NCI-H2081 (cell line): ENCODE measurements at places on chromosomes 13 and 19.

- no peak for DNase-seq
These were observed 102.0 kb downstream of the SLITRK1 start for GRCh38 chr13:83780227-83780626.

DNA sequence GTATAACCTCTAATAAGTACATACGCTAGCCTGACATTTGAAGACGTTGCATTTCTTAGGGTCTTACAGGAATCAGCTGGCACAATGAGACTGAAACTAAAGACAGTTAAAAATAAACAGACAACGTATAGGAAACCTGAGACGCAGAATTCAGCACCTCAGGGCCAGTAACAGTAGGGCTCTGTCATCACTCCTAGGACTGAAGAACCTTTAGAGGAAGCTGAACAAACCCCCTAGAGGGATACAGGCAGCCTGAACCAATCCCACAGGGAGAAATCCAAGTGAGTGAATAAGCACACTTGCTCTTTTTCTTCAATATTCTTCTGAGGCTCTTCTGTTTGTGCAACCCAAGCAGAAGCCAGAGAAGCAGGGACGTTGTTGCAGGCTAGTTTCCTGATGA lies 53.9 kb upstream of the KLHL1 start:
- DNase-seq, result no peak

- DNase-seq, result no peak
These were observed 12.2 kb downstream of the THSD1 start for GRCh38 chr13:52393572-52394357.

- DNase-seq, result no peak
These were observed 7.9 kb upstream of the LGALS14 start for GRCh38 chr19:39696387-39696786.

DNA sequence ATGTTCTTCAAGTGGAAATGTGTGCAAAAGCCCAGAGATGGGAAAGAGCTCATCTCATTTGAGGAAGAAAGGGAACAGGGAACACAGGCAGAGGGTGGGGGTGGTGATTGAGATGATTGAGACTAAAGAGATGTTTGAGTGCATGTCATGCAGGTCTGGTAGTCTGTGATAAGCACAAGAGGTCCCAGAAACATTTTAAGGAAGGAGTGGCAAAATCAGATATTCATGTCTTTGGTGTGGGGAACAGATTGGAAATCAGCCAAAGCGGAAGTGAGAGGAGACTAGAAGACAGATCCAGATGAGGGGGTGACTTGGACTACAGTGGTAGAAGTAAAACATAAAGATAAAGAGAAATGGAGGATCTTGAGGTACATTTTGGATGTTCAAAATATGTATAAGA lies 39.4 kb upstream of the DACH1 start:
- DNase-seq, result no peak

GRCh38 chr19:52536448-52536800 lies 9.0 kb downstream of the ZNF808 start:
- no peak for DNase-seq

- no peak for DNase-seq
These were observed 133.4 kb downstream of the FOXO1 start for GRCh38 chr13:40533072-40533471.

- DNase-seq, result no peak
These were observed 1.0 kb downstream of the FBL start for GRCh38 chr19:39845172-39845571.

- DNase-seq, result no peak
These were observed 39.6 kb downstream of the HSPH1 start for GRCh38 chr13:31122143-31122542.

DNA sequence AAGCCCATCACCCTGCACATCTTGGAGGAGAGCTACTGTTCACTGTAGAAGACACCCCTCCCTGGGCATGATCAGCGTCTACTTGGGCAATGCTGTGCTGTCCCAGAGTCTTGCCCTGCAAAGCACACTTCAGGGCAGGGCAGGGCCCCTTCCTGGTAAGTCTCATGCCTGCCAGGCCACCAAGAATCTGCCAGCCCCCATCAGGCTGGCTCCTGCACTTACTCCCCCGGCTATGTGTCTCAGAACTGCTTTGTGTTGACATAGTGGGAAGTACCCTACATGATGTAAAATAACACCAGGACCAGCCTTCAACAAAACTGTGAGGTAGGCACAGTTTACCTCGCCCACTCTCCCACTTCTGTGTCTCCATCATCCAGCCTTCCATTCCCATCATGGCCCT lies 27.8 kb upstream of the ATP12A start:
- DNase-seq, result no peak

- no peak for DNase-seq
These were observed 887.3 kb downstream of the DIAPH3 start for GRCh38 chr13:59276436-59276835.

DNA sequence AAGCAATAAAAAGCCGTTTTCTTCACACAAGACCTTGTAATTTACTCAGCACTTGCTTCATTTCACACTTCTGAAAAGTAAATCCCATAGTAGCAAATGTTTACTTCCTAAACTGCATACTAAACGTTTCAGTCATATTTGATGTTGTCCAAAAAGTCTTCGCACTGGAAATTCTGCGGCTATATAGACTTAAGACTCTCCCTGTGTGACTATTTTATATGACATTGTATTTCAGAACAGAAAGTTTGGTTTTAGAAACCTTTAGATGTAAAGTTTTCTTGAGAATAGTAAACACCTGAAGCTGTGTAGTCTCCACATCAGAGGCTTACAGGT lies 29.6 kb downstream of the ZAR1L start:
- no peak for DNase-seq

- DNase-seq, result no peak
These were observed 297.2 kb downstream of the DCT start for GRCh38 chr13:94182185-94182761.

DNA sequence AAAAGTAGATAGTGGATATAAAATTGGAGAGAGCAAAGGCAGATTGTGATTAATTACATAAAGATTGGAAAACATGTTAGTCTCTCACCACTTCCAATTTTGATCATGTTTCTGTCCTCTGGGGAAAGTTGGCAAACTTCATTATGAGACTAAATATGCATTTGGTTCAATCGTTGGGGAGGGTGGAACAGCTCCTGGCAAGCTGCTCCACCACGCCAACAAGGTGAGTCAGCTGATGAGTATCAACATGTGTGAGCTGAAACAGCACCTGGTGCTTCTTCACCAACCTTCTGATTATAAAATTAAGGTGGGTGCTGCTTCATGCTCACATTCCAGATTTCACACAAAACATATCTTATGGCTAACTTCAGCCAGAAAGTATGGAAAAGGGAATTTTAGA lies 1784.6 kb downstream of the SLITRK5 start:
- no peak for DNase-seq

DNA sequence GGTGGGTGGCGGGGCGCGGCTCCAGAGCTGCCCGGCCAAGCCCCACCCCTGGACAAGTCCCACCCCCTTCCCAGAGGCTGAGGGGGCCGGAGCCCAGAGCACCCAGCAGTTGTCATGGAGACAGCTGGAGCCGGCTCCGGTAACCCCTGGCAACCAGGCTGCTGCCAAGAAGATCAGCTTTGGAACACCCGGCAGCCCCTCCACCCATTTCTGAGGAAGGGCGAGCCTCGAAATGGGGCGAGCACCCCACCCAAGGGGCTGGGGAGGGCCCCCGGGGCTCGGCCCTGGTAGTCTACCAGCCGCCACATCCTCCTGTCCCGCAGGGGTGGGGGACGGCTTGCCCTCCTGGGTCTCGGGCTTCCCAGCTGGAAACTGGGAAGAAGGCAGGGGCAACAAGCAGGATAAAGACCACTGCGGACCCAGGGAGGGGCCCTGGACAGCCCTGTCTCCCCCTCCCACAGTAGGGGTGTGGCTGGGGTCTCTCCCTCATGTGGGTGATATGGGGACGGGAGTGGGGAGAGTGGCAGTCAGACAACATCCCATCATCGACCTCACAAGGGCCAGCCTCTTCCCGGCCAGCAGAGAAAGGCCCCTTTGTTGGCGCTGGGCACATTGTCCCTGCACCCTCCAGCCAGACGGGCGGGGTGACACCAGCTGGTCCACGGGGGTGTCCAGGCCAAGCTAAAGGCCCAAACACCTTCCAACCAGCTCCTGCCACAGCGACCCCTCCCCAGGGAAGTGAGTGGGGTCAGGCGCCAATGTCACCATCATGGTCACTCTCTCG lies 1.5 kb downstream of the CERS1 start:
- DNase-seq, result peak; percentile 54

DNA sequence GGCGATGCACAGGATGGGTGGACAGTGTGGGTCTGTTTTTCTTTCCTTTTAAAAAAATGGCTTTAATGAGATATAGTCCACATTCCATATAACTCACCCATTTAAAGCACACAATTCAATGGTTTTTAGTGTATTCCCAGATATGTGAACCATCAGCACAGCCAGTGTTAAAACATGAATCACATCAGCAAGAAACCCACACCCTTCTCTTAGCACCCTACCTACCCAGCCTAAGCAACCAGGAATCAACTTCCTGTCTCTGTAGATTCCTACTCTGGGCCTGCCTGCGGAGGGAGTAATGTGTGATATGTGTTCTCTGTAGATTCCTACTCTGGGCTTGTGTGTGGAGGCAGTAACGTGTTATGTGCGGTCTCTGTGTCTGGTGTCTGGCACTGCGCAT lies 11.9 kb downstream of the TMEM255B start:
- no peak for DNase-seq

DNA sequence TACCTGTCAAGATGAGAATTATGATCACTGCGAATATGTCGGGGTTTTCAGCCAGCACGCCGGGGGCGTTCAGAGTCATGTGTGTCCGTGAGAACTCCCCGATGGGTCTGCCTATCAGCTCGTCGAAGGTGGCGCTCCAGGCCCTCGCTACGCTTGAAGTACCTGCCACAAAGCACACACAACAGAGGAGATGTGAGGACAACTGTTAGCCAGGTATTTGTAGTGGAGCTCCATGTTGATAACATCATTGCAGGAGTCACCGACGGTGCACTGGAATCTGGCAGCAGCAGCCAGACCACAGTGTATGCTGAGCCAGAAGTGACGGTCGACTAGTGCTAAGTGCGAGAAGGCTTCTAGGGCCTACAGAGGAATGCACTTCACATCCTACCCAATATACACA lies 62.7 kb downstream of the SLC7A1 start:
- no peak for DNase-seq

- DNase-seq, result no peak
These were observed 3.5 kb downstream of the KCNN4 start for GRCh38 chr19:43777163-43777695.

GRCh38 chr13:46622630-46623256 lies 69.8 kb downstream of the LRCH1 start:
- peak; percentile 66 for DNase-seq

DNA sequence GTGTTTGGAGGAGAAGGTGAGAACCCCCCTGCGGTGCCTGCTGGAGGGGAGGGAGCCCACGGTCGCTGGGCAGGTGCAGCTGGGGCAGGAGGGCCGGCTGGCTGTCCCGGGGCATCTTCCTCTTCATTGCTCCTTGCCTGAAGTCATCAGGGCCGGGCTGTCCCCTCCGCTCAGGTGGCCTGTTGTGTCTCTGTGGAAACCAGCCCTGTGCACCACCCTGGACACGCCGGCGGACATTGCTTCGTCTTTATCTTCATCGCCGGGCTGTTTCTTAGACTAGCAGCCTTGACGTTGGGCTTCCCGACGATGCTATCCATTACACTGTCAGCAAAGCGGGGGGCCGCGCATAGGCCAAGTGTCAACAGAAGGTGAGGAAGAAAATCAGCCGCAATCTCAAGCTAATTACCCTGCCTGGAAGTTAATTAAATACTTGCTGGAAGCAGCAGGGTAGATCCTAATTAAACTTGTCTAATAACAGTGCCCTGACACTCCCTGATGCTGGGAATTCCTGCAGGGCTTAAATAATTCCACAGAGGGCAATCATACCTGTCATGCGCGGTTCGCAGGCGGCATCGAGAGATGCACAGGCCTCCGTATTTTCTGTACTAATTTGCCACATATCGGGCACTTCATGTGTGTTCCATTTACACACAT lies 111.4 kb upstream of the SOX1 start:
- no peak for DNase-seq

DNA sequence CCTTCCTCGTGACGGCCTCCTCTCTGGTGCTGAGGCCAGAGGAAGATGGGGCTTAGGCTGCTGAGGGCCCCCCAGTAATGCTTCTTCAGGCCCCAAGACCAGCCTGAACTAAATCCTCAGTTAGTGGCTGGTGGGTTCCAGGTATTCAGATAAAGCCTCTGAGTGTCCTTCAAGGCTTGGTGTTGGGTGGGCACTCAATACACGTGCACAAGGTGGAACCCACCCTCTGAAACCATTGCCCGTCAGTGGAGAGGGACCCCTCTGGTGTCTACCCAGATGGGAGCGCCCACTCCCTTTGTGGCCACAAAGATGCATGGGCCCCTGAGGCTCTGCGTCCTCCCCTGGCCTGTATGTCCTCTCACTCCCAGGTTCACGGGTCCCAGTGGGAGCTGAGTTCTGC lies 79.0 kb downstream of the IER2 start:
- DNase-seq, result no peak

DNA sequence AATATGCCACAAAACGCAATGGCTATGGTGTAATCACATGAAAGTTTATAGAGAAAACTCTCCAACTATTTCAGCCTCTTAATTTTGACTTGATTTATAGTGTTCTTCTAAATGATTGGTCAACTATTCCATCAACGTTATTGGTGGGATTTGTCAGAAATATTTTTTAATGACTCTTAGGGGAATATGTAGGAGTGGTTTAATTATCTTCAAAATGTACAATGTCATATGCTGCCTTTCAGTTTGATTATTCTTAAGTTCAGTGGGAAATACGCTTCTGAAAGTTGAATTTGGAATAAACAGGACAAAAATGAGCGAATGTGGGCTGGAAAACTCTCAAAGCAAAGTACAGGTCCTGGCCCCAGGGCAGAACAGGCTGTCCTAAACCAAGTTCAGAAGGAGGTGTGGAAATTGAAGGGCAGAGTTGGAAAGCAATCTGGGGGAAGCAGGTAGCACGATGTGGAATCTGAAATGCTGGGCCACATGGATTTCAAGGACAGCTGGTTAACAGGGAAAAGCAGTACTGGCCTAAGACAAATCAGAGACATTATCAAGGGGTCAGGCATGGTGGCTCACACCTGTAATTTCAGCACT lies 60.8 kb upstream of the MYCBP2 start:
- DNase-seq, result no peak

GRCh38 chr13:104832231-104832630 lies 1703.2 kb downstream of the EFNB2 start:
- no peak for DNase-seq

DNA sequence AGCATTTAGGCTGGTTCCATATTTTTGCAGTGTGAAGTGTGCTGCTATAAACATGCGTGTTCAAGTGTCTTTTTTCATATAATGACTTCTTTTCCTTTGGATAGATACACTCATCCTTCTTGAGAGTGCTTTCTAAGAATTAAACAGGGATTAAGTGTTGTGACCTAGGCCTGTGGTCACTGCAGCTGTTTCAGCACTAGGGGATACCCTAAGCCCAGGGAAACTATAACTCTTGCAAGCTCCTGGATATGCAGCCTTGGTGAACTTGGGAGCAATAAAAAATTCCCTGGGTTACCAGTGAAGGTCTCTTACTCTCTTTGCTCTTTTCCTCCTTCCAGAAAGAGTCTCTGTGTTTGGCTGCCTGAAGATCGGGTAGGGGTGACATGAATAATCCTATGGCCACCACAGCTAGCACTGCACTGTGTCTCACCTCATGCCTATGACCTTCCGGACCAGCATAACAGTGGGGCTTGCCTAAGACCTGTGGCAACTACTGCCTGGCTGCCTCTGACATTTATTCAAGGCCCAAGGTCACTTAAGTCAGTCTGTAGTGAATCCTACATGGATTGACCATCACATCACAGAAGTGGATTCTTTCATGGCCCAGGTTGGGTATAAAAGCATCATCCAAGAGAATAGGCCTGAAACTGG lies 799.7 kb downstream of the DACH1 start:
- DNase-seq, result no peak

GRCh38 chr13:19053561-19053960 lies 128.1 kb downstream of the TUBA3C start:
- DNase-seq, result no peak

- no peak for DNase-seq
These were observed 208.5 kb downstream of the PCCA start for GRCh38 chr13:100297413-100297812.
